Left ventricle myocardium superior (tissue), 1 donor: ENCODE measurements at places on chromosomes 5 and 9.

- no peak for DNase-seq
These were observed 372.0 kb upstream of the KCNN2 start for GRCh38 chr5:113989913-113990305.

DNA sequence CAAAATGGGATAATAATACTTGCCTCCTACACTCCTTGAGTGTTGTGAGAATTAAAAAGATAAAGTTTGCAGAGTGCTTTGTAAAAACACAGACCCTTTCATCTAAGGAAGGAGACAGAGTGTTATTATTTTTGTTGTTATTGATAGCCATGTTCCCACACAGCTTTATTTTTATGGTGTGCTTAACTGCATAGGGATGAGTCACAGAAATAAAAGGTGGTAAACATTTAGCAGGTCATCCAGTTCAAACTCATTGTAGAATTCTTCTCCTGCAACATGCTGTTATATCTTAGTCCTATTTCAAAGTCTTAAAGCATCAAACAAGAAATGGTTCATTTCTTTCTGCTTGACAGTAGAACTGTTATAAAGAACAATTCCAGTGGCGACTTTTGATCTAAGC is 367.5 kb upstream of the ACTBL2 start:
- DNase-seq = no peak

DNA sequence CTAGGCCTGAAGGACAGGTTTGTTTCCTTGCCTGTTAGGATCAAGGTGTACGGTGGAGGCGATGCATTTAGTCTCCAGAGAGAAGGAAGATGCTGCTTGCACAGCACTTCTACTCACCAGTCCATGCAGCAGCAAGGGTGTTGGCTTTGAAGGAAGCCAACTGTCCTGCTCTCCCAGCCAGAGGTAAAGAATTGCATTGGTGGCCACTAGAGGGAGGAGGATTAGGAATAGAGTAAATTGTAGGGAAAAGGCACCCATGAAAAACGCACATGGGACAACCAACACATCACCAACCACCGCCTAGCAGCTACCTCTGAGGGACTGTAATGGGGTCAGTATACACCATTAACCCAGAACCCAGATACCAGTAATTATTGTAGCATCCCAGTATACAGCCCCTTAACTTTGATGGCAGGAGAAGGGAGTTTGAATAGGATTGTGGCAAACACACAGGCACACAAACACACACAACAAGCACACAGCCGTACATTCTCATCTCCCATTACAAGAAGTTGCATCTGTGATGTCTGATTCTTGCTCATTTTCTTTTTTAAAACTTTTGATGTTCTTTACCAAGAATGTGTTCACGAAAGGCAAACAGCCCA is 267.7 kb downstream of the ADAMTS6 start:
- no peak for DNase-seq

GRCh38 chr5:149849966-149850910 is 94.4 kb downstream of the PDE6A start:
- DNase-seq = no peak

DNA sequence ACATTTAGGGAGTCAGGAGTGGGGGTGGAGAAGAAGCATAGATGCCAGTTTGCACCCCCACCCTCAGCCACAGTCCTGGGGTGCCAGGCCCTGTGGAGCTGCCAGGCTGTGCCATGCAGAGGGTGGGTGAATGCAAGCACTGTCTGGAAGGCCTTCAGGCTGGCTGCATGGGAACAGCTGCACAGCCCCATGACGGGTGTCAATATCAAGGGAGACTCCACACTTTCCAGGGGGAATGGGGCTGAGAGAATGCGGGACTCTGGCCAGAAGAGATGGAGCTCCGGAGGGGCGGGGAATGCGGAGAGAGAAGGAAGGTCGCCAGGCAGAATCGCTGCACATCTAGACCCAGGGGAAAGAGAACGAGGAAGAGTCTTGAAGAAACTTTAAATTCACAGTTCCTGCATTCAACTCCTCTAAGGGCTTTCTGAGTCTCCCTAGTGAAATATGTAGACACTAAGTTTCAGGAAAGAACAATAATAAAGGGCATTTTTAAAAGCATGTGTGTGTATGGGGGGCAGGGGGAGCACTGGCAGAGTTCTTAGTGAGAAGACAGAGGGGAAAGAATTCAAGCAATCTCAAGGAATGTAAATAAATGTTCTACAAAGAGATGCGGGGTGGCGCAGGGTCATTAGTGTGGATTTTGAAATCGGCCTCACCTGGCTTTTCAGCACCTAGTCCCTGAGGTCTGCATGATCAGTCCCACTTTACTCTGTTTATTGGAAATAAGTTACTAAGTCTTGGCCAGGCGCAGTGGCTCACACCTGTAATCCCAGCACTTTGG is 59.1 kb downstream of the BOD1 start:
- DNase-seq = no peak

- no peak for DNase-seq
These were observed 2.6 kb upstream of the SLC25A51 start for GRCh38 chr9:37906312-37907239.

GRCh38 chr9:84381508-84381907 is 41.0 kb upstream of the SLC28A3 start:
- peak; percentile 47 for DNase-seq

- DNase-seq = no peak
These were observed 21.0 kb downstream of the HNRNPK start for GRCh38 chr9:83959061-83959460.

GRCh38 chr9:127574072-127574993 is 37.7 kb upstream of the STXBP1 start:
- DNase-seq = no peak

GRCh38 chr9:108197008-108197365 is 658.8 kb downstream of the ACTL7B start:
- DNase-seq = no peak

- no peak for DNase-seq
These were observed 295.1 kb downstream of the TLE1 start for GRCh38 chr9:81393985-81394811.

- no peak for DNase-seq
These were observed 31.7 kb upstream of the NR3C1 start for GRCh38 chr5:143435210-143435657.

DNA sequence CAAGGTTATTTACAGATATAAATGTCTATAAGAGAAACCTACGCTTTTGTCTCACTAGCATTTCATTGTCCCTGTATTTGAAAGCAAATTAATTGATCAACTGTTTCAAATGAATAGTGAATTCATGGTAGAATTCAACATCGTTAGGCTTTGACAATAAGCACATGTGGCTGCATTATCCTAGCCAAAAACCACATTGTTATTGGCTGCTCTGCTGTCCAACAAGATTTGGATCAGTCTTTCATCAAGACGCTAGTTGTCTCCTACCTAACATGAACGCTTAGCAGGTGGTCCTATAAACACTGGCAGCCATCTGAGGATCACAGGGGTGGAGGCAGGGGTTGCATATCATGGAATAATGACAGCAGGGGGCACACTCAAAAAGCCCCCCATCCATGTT is 455.0 kb downstream of the CTNND2 start:
- no peak for DNase-seq

DNA sequence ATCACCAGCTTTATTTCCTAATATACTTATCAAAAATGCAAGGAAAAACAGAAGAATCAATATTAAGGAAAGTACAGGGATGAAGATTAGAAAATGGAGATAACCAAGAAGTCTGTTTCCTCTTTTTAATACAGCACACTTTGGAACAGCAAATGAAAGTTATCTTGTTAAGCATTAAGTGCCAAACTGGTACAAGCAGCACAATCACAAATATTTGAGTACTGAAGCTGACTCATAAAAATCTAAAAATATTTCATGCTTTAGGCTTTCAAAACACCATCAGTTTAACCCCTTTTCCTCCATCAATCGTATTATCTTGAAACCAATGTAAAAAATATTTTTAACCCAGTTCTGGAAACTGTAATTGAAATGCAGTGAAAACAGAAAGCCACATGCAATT is 2.7 kb downstream of the FBXW11 start:
- no peak for DNase-seq

DNA sequence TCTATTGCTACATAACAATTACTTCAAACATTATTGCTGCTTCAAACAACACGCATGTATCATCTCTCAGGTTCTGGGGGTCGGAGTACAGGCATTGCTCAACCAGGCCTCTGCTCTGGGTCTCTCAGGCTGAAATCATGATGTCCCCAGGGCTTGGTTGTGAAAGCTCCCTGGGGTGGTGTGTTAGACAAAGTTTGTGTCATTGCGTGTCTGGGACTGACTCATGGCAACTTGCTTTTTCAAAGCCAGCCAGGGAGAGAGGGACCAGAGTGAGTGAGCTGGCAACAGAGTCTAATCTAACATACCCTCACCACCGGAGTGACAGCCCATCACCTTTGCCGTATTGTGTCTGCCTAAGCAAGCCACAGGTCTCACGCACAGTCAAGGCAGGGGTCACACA is 259.2 kb upstream of the NFIL3 start:
- no peak for DNase-seq

DNA sequence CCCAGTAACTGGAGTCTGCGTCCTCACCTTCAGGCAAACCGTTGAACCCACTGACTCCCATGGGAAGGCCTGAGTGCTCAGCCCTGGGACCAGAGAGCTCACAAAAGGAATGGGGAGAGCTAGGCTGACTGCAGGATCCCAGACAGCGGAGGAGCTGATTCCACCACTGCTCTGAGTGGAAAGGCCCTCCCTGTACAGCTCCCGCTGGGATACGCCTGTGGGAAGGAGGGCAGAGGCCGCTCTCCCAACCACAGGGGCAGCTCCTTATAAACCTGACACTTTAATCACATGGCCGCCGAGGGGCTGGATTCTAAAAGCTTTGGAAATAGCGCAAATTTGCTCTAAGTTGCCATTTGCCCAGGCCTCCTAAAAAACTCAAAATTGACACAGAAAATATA is 37.1 kb downstream of the DBH start:
- DNase-seq = peak; percentile 26

- DNase-seq = no peak
These were observed 32.6 kb downstream of the SSBP2 start for GRCh38 chr5:81718300-81718699.

- no peak for DNase-seq
These were observed 26.4 kb upstream of the TMEM171 start for GRCh38 chr5:73093943-73094342.

DNA sequence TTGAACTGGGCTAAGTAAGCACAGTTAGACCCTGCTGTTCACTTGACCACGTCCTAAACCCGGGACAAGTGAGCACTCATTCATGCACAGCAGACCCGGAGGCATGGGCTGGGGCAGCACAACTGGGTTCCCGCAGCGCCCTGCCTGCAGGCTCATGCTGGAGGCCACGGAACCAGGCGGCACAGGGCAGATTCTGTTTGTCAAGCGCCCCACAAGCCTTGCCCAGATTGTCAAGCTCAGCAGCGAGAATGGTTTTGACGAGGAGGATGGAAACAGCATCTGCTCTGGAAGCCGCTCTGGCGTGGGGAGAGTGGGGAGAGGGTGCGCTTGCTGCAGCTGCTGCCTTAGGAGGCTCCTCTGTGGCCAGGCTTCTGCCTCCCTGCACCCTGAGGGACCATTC is 32.7 kb downstream of the PRRT1B start:
- no peak for DNase-seq

DNA sequence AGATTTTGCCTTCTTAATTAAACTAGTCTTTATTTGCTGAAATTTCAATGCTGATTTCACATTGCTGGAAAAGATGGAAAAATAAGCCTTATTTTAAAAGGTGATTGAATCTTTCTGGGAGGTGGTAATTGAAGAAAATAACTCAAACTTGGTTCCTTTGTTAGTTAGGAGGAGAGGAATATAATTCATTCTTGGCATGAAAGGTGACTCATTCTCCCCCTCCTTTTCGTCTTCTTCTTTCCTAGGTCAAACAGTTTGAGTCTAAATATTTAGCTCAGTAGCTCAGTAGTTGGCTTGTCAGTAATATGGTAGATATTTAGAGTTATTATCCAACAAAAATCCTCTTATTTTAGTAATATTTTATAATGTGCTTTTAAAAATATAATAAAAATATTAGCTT is 353.9 kb upstream of the MEF2C start:
- no peak for DNase-seq

DNA sequence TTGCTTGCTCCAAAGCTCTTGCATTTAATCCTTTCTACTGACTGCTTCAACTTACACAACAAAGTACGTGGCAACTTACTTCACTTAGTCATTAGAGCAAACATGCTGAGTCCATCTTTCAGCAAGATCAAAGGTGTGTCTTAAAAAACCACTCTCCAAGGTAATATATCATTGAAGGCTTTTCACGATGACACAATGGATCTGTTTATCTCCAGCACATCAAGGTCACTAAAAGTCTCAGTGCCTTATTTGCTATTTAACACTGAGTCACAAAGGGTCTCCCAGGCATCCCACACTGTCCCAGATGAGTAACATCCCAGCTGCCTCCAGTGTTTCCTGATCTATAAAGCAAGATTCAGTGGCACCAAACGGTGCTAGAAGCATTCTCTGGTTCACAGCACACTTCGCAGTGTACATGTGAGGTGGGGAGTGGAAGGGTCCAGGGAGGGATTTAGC is 3.7 kb upstream of the CLK4 start:
- no peak for DNase-seq

- DNase-seq = no peak
These were observed 7.1 kb downstream of the PRKAA1 start for GRCh38 chr5:40790947-40791593.

DNA sequence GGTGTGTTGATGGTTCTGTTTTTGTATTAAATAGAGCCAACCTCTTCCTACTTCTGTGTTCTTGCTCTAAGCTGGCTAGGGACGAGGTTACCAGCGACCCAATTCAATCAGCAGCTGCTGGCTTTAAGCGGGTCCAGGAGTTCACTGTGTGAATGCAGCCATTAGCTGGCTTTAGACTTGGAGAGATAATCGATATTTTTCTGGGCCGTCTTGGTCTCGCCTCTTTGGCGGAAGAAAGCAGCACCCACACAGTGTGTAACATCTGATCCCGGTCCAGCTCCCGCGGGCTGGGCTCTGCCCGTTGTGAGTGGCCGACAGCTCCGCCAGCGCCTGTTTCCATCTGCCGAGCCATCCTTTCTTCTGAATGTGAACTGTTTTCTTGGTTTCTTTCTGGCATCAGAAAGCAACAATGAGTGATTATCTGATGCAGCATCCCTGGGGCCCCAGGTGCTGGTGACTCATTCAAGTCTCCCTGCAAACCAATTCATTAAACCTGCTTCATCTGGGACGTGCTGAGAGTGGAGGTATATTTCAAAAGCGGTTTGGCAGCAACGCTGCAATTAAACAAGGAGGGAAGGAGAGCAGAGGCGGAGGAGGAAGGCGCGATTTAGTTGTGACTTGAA is 90.8 kb upstream of the IRX4 start:
- no peak for DNase-seq

DNA sequence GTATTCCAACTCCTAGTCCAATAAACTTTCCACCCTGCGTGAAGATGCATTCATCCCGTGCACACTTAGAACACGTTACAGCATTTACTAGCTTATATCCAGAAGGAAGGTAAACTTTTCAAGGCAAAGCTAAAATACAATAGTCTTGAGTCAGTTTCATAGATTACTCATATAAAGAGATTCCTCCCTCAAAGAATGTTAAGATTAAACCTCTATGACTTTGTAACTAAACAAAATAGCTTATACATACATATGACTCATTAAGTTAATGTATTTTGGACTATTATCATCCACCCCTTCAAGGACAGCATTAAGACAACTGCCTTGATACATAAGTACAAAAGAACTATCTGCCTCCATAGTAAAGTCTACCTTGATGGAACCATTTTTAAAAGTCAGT is 36.1 kb downstream of the TLE1 start:
- DNase-seq = no peak
